A549 treated with dexamethasone at 1 μM for 4 hours (cell line): ENCODE measurements at places on chromosomes 5 and 9. TPM values are rescaled to one million over a fixed set of nuclear protein-coding genes. Genes with fewer than 3 reads are reported as not detected.

PNPLA7 gene
- 0.24 to 0.82 TPM (median 0.71 TPM) in 5 replicates for total RNA-seq

SMAD5 gene
- total RNA-seq: 17.7 to 44.1 TPM (median 34.7 TPM) in 5 replicates

ASPN gene
- not detected in 5 replicates for total RNA-seq

GAS1 gene
- total RNA-seq: 0.06 to 0.13 TPM (median 0.06 TPM) in 5 replicates

SLC25A51 gene
- total RNA-seq: 19.8 to 25.5 TPM (median 23.9 TPM) in 5 replicates

MAST4 gene
- total RNA-seq: 1.0 to 2.1 TPM (median 1.3 TPM) in 5 replicates
